ENCODE measurements at places on chromosomes 4 and X.

DNA sequence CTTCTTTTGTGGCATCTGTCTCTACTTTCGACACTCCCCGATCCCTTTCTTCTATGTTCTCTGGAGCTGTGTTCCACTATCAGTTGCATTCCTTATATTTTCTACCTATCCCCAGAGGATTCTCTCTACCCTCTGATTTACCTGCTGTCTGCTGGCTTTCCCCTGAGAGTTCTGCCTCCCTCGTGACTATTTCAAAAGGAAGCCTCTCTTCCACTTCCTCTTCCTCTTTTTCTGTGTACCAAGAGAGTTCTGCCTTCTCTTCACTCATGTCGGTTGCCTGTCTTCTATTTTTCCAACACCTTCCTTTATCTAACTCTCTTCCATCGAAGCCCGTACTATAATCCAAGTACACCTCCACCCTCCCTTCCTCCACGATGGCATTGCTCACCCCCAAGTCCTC is 631.7 kb downstream of the SMARCA1 start:
- DNase-seq: no peak

DNA sequence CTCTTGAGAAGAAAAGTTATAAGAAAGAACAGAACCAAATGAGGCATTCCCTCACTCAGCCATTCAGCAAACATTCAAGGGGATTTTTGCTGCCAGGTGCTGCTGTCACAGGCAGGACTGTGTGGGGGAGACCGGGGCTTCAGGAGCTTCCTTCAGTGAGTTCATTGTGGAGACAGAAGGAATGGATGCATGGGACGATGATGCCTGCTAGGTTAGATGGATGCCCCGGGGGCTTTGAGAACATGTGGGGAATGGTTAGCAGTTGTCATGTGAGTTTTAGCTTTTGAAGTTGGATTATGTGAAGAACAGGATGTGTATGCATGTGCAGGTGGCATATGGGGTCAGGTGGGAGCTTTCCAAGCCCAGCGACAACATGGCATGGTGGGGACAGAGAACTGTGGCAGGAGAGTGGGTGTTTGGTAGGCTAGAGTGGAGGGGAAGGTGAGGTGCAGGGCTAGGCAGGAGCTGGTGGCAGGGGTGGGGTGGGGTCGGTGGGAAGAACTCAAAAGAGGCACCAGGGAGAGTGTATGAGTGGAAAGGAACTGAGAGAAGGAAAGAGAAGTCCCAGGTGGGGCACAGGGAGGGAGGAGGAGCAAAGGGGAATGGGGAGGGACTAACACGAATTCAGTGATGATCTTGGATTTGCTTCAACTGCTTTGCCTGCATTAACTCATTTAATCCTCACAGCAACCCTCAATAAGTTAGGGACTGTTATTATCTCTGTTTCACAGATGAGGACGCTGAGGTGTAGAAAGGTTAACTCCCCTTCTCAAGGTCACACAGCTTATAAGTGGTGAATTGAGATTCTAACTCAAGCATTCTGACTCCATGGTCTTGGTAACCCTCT is 8.4 kb downstream of the DCUN1D4 start:
- DNase-seq: no peak

DNA sequence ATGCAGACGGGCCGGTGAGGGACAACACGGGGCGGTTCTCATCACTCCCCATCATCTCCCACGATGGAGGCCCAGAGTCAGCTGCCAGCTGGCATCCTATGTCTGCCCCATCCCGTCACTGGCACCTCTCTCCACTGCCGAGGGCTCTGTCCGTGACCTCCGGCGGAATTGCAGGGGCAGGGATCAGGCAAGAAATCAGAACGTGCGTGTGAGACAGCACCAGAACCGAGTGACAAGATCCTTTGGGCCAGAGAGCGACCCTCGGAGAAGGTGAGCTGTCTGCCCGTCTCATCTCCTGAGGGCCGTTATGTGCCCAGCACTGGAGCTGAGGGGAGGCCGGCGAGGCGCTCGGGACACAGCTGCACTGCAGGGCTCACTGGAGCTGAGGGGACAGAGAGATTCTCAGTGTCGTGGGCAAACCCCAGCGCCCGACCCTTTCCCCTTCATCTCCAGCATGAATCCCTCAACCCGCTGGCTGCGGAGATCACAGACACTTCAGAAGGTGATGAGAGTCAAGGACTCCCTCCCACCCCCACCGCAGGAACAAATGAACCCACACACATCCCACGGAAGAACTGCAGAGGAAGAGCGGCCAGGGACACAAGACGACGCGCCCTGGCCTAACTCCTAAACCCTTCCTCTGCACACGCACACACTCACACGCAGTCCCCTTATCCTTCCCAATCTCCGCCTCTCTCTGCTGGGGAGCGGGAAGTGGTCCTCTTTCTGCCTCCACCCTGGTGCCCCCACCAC is 128.7 kb downstream of the AFAP1 start:
- DNase-seq: no peak

DNA sequence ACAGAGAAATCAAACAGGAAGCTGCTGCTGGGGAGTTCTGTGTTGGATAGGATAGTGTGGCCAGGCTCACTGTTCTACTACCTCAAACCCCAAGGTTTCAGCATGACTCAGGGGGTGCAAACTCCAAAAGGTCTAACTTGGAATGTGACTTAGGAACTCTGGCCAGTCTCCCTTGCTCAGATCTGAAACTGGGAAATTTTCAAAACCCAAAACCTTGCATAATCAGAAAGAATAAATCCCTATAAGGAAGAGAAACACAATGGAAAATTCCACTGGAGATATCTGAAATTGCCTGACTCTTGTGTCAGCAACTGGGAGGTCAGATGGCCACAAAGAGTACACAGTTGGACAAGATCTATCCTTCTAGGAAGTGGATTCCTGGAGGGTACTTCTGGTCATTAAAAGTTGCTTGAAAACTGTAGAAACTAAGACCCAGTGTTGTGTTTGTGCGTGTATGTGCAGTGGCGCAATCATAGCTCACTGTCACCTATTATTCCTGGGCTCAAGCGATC is 58.0 kb downstream of the PPEF2 start:
- DNase-seq: no peak

GRCh38 chrX:143437439-143437838 is 79.8 kb downstream of the SPANXN3 start:
- DNase-seq: no peak

DNA sequence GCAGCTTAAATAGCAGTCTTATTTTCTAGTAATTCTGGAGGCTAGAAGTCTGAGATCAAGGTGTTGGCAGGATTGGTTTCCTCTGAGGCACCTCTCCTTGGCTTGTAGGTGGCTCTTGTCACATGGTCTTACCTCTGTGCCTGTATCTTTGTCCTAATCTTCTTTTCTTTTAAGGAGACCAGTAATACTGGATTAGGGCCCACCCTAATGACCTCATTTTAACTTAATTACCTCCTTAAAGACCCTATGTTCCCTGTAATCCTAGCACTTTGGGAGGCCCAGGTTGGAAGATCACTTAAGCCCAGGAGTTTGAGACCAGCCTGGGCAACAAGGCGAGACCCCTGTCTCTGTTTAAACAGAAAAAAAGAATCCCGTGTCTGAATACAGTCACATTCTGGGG is 38.9 kb downstream of the ARHGAP10 start:
- no peak for DNase-seq

- DNase-seq: no peak
Measured at GRCh38 chrX:150036181-150036580, 97.9 kb upstream of the EOLA2 start.

DNA sequence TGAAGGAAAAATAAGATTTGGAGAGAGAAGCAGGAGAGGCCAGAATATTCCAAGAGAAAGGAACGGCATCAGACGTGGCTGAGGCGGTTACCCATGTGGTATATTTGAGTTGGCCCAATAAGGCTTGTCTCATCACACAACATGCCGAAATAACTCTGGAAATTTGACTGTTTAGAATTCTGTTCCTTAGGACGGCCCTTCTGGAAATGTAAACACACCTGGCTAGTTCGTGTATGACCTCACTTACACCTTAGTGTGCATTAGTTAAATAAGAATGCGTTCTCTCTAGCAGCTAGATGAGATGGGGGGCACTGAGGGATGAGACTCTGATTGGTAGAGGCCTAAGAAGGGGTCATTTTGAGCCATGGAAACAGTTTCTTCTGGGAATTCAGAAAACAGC is 33.2 kb upstream of the PLAC1 start:
- no peak for DNase-seq

GRCh38 chr4:20773144-20773997 is 73.1 kb downstream of the PACRGL start:
- DNase-seq: no peak

DNA sequence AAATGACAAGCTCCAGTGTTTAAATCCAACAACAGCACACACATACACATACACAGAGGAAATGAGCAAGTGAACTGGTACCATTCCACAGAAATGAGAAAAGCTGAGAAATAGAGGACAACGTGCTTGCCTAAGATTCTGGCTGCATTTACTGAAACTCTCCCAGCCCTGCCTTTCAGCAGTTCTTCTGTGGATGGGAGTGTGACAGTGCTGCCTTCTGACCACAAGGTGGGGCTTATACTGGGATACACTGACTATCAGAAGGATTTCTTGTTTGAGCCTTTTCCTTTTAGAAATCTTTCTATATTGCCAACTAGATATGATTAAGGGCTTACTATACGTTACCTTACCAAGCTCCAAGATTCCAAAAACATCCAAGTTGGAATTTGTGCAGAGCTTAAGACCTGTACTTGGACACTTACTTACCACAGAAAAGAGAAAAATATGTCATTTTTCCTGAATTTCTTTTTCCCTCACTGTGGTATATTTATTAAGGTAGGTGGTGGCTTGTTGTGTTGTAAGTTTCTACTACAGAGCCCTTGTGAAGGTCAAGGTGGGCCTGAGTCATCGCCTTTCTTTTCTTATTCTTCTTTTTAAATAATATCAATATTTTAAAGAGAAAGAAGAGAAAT is 10.7 kb upstream of the CXCL8 start:
- DNase-seq: no peak

DNA sequence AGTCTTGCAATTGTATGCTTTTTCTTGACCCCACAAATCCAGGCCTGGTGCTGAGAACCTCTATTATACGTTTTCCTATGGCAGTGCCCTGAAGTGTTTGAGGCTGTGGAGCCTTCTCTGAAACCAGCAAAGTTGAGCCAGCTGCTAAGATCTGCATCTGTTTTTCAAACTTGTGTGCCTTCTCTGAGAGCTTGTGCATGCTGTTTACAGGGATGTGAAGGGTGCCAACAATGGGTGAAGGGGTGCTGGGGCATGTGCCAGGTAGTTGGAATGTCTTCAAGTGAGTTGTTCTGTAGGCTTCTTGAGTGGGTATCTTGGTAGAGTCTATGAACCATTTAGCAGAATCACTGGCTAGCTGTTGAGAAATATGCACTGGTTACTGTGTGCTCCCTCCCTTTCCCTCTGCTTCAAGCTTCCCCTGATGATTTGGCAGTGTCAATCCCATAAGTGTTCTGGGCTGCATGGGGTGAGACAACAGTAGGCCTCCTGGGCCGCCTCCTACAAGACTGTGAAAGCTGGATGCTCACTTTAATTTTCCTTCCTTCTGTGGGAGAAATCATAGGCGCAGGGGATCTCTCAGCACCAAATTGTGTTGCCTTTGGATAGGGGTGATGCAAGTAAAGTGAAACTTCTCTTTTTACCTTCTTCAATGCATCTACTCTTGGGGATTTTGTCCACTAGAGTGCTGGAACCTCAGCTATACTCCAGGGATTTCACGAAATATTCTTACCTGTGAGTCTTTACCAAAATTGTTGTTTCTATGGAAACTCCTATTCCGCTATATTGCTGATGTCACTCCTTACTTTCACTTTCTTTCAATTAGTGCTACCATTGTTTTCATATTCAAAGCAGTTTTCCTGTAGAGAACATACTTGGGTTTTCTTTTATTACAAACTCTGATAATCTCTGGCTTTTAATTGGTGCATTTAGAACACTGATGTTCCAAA is 30.0 kb downstream of the ITM2A start:
- no peak for DNase-seq

GRCh38 chr4:48693856-48694574 is 86.1 kb downstream of the FRYL start:
- DNase-seq: no peak

GRCh38 chrX:12919051-12919450 is 12.6 kb downstream of the TLR8 start:
- no peak for DNase-seq

DNA sequence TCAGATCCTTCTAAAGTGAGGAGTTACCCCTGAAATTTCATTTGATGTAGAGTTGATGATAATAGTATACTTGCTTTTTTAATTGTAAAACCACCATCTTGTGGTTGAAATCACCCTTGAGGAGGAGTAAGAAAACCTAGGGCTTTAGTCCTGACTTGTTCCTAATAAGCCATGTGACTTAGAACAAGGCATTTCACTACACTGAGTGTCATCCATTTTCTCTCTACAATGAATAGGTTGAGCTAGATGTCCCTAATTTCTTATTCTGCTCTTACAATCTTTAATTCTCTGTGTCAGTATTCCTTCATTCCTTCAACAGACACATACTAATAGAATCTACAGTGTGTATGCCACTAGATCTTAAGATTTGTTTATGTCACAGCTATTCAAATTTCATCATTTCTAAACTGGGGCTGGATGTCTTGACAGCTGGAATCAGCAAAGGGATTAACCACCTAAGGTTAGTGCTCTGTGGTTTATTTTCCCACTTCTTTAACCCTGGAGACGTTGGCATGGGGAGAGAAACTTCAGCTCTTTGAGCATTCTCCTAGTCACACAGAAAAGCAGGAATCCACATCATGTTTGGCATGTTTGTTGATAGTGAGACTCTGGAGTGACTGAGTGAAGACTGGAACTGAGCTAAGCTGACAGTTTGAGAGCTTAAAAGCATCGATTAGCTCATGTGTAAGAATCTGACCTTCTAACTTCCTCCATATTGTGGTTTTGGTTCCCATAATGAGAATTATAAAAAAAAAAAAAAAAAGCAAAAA is 246.3 kb downstream of the NDST4 start:
- DNase-seq: no peak

GRCh38 chrX:18938710-18939109 is 45.2 kb downstream of the PHKA2 start:
- DNase-seq: no peak

GRCh38 chr4:158290912-158291311 is 80.6 kb downstream of the TMEM144 start:
- DNase-seq: no peak

DNA sequence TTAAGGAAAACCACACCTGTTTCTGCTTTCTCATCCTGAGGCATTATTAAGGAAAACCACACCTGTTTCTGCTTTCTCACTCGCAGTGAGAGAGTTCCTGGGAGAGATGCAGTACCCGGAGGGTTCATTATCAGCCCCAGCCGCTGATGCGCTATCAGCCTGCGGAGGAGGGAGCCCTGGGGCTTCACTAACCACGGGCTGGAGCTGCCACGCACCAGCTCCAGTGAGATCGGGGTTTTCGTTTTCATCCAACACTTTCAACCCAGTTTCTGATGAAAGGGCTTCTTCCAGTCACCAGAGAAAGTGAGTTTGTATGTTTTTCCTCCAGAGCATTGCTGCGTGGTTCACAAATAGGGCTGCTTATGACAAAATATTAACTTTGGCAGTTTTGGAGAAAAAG is 93.2 kb upstream of the PRKX start:
- DNase-seq: no peak
